ENCODE measurements at places on chromosomes 11 and 22.
A peak's percentile ranks its signal among the peaks of the same experiment; 100 is the strongest.

DNA sequence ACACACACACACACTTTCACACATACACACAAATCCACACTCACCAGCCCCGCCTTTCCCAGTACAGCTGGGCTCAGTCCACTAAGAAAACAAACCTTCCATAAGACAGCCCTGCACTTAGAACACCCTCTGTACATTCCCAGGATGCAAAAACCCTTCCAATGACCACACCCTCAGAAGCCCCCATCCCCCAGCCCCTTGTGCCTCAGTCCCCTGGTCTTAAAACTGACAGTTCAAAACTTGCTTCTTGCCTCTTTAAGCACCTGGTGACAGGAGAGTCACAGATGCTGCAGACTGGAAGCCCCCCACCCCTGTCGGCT lies 23.0 kb downstream of the APLNR start:
- no peaks in the 10 kb centered on the region for H3K36me3 ChIP-seq
- no peak for DNase-seq
- no peaks in the 10 kb centered on the region for H3K4me1 ChIP-seq
- no peak overlapping the region for H3K27ac ChIP-seq
- H3K4me3 ChIP-seq: no peak overlapping the region
- no peaks in the 10 kb centered on the region for H3K27me3 ChIP-seq

- no peak for DNase-seq
- no peaks in the 10 kb centered on the region for H3K4me1 ChIP-seq
- no peak overlapping the region for H3K27ac ChIP-seq
- no peaks in the 10 kb centered on the region for H3K36me3 ChIP-seq
- H3K27me3 ChIP-seq: no peaks in the 10 kb centered on the region
These were observed 300.5 kb downstream of the MIAT start for GRCh38 chr22:26957897-26958296.

- no peaks in the 10 kb centered on the region for H3K27me3 ChIP-seq
- DNase-seq: no peak
- no peak overlapping the region for H3K27ac ChIP-seq
- H3K4me1 ChIP-seq: no peaks in the 10 kb centered on the region
- no peaks in the 10 kb centered on the region for H3K36me3 ChIP-seq
- H3K4me3 ChIP-seq: no peak overlapping the region
These were observed 26.7 kb downstream of the UVRAG start for GRCh38 chr11:75841739-75842138.

DNA sequence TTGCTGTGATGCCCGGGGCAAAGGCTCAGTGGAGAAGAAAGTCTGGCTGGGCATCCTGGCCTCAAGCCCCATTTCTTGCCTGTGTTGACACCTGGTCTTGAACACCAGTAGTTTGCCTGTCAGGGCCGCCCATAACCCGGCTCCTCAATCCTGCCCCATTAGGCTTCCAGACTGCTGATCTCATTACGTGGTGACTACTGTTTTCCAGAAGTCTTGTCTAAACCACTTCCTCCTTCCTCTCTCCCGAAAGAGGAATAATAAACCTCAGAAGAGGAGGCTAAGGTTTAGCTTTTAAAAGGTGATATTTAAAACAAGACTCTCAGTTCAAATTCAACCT lies 97.7 kb downstream of the CD44 start:
- no peaks in the 10 kb centered on the region for H3K27me3 ChIP-seq
- DNase-seq: no peak
- H3K4me3 ChIP-seq: peak overlapping the region; percentile 3
- no peak overlapping the region for H3K27ac ChIP-seq
- no peaks in the 10 kb centered on the region for H3K36me3 ChIP-seq

DNA sequence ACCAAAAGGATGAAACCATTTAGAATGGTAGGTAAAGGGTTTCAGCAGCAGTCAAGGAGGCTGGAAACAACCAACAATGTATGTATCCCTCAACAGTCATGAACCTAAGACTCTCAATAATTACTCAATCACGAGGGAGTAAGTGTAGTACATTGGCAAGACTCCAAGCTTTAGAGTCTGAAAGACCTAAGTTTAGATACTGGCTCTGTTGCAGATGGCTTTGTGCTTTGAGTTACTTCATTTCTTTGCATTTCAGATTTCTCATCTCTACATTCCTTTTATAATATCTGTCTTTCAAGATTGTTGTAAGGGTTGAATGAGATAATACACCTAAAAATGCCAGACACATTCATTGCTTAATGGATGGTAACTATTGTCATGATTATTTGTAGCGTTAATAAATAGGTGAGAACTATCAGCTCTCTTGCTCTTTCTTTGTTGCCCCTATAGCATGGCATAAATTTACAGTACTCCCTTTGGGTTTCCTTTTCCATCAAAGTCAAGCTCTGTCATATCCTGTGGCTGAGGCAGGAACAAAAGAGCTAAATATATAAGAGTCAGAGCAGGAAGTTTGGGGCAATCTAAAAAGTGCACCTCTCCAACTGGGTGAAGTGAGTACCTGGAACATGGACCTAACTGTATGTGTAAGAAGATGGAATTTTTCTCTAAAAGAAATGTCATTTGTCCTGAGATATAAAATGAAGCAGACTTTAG lies 228.2 kb upstream of the ZC3H12C start:
- no peak overlapping the region for H3K27ac ChIP-seq
- no peaks in the 10 kb centered on the region for H3K27me3 ChIP-seq
- H3K4me3 ChIP-seq: no peak overlapping the region

- no peaks in the 10 kb centered on the region for H3K4me1 ChIP-seq
- no peak for DNase-seq
- no peak overlapping the region for H3K4me3 ChIP-seq
- no peaks in the 10 kb centered on the region for H3K27me3 ChIP-seq
These were observed 25.0 kb downstream of the USP35 start for GRCh38 chr11:78213526-78214330.

GRCh38 chr22:37823134-37823985 lies at the start of gene GALR3:
TSS of gene GALR3 (plus strand) at chr22:37823382. CDS start at chr22:37823407, 25 bp downstream.
- no peaks in the 10 kb centered on the region for H3K27me3 ChIP-seq
- no peaks in the 10 kb centered on the region for H3K36me3 ChIP-seq
- no peak within 1 kb of the TSS for H3K27ac ChIP-seq
